ENCODE measurements at places on chromosomes 2 and 18.

DNA sequence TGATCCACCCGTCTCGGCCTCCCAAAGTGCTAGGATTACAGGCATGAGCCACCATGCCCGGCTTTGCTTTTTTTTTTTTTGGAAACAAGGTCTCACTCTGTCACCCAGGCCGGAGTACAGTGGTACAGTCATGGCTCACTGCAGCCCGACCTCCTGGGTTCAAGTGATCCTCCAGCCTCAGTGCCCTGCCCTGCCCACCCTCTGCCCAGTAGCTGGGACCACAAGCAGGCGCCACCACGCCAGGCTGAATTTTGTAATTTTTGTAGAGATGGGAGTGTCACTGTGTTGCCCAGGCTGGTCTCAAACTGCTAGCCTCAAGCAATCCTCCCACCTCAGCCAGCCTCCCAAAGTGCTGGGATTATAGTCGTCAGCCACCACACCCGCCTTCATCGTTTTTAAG lies 11.6 kb upstream of the PSD4 start:
- no peak for DNase-seq

- DNase-seq = no peak
Measured at GRCh38 chr18:51010218-51010617, 19.8 kb upstream of the SMAD4 start.

- DNase-seq = no peak
Measured at GRCh38 chr2:101837354-101837753, 139.8 kb downstream of the MAP4K4 start.

DNA sequence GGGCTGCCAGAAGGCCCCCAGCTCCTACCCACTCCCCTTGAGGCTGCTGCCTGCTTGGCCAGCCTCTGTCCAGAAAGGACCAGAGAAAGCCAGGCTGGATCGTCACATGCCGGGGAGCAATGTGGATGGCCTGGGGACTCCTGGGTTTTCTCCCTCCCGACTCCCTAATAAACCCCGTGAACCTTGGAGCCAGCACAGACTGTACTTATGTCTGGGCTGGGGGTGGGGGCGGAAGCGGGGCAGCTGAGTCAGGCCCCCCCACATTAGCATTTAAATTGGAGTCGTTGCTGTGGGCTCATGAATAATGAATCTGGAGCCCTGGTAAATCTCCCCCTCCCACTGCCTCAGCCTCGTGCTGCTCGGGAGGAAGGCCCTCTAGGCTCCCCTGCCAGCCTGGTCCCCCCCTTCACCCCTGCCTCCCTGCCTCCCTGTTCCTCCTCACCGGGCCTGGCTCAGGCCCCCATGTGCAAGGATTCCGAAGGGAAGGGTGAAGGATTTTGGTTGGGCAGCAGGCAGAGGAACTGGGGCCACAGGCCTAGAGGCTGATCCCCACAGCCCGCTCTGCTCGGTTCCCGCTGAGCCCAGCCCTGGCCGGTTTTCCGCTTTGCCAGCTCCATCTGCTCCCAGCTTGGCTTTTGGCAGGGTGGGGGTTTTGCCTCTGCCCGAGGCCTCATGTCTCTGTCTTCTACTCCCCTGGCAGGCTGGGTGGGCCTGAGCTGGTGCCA lies 7.3 kb upstream of the ASIC4 start:
- no peak for DNase-seq

DNA sequence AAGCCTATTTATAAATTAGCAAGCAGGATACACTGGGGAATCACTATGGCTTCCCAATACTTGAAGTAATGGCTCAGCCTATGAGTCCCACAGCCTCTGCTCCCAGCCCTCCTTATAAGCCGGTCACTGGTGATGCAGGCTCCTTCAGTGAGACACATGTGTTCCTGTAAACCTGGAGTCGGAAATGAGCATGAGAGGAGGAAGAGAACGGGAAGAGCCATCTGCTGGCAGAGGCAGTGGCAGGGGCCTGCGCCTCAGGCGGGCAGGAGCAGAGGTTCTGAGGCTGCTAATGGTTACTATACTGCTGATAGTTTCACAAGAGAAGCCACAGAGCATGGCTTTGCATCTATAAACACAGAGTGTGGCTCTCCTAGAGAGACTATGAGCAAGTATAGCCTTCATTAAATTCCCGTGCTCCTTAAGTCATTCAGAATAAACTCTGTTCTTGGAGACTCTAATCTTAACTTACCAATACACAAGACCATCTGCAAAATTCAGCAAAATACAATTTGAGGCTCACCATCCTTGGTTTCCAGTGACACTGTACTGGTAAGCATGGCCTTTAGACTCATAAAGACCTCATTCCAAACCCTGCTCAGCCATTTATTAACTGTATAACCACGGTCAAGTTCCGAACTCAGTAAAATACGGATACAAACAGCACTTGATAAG lies 63.3 kb downstream of the FBXO15 start:
- DNase-seq = no peak

- no peak for DNase-seq
Measured at GRCh38 chr2:38097258-38097987, 21.5 kb upstream of the CYP1B1 start.

DNA sequence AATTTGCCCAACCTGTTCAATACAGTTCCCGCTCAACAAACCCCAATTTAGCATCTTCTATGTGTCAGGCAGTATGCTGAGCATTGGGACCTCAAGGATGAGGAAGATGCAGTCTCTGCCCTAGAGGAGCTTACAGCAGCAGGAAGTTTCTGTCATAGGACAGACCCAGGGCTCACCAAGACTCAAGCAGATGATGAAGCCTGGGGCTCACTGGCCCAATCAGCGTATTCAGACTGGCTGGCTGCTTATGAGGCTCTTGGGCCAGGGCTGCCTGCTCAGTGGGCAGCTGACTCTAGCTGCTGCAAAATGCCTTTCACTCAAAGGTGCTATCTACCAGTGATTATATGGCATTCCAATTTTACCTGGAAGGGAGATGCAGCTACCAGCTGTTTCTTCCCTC lies 2.1 kb downstream of the FAM178B start:
- DNase-seq = no peak

DNA sequence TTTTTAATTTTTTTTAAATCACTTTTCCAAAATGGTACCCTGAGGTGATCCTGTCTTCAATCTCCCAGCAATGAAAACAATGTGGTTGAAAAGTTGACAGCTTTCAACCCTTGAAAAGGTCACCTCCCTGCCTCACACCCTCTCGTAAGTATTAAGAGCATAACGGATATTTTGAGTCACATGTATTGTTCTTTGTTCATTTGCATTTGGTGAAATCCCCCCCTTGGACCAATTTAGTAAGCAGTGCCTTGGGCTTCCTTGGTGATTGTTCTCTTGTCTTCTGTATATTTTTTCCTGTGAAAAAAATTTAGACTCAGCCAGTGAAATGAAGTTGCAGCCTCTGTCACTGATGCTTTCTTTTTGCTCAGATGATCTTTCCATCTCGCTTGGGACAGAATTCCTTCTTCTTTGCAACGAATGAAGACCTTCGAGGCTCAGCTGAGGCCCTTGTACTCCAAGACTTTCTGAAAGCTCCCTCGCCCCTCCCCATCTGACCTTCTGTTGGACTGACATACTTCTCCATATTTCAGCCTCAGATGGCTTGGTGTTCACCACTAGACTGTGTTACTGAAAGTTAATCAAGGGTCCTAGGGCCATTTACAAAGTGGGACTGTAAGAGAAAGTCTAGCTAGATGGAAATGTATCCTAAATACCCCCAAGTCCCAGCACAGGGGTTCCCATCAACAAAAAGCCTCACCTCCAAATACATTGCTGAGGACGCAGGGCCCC lies 158.4 kb downstream of the BCL2 start:
- DNase-seq = no peak

DNA sequence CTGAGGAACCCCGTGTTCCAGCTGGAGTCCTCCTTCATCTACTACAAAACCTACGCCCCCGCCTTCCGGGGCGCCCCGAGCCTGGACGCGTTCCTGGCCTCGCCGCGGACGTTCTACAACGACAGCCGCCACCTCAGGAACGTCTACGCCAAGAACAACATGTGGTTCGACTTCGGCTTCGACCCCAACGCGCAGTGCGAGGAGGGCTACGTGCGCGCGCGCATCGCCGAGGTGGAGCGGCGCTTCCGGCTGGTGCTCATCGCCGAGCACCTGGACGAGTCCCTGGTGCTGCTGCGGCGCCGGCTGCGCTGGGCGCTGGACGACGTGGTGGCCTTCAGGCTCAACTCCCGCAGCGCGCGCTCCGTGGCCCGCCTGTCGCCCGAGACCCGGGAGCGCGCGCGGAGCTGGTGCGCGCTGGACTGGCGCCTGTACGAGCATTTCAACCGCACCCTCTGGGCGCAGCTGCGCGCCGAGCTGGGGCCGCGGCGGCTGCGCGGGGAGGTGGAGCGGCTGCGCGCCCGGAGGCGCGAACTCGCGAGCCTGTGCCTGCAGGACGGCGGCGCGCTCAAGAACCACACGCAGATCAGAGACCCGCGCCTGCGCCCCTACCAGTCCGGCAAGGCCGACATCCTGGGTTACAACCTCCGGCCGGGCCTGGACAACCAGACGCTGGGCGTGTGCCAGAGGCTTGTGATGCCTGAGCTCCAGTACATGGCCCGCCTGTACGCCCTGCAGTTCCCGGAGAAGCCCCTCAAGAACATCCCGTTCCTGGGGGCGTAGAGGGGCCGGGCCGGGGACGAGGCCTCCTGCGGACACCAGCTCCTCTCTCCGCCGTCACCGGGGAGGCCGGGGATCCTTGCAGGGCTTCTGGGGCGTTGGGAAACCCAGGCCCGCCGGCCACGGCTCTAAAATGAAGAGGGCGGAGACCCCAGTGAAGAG lies 5.3 kb upstream of the NEU4 start:
- DNase-seq = peak; percentile 27

DNA sequence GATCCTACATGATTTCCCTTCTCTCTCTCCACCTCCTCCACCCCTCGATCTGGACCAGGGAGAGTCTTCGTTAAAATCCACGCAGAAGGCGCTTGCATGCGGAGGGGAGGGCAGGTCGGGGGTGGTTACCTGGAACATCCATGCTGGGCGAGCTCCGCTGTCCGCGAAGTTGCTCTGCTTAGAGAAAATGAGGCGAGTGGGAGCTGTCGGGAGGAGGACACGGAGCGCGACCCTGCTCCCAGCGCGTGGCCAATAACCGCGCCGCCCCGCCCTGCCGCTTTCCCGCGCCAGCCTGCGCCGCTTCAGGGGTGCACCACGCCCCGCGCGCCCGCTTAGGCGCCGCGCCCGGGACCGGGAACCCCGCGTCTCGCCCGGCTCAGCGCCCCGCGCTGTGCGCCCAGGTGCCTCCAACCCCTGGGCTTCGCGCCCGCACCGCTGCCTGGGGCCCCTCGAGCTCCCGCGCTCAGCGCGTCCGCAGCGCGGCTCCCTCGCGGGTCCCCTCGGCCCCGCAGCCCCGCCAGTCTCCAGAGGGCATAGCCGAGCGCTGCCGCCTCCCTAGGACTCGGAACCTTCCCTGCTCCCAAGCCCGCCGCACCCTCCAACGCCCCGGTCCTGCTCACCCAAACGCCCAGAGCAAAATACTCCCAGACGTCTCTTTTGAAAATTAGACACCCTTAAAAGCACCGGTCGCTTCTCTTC lies 636 bp downstream of the CBLN2 start:
- DNase-seq = no peak
